Fibroblast of skin of right quadriceps (primary cell): ENCODE measurements at places on chromosomes 1 and 21.

- no peak for DNase-seq
Observed at GRCh38 chr21:31103163-31103562, 64.9 kb upstream of the KRTAP19-8 start.

GRCh38 chr1:164838786-164839185 lies 279.8 kb downstream of the PBX1 start:
- DNase-seq = no peak

- DNase-seq = no peak
Observed at GRCh38 chr21:29748391-29749167, 191.2 kb downstream of the GRIK1 start.

GRCh38 chr1:173017792-173018191 lies 32.9 kb downstream of the TNFSF18 start:
- no peak for DNase-seq

DNA sequence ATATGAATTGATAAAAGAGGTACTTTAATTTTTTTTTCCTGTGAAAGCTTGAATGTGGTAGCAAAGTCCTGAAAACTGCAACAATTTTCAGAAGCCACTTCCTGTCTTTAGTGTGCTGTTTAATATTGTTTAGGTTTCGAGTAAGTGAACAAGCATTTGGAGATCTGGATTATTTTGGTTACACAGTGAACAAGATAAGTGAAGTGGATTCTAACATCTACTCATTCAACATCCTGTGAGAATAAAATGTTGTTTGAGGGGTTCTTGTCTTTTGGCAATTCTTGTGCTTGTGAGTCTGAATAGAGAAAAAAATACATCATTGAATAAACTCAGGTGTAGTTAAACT lies 35.2 kb upstream of the PLA2G4A start:
- no peak for DNase-seq

DNA sequence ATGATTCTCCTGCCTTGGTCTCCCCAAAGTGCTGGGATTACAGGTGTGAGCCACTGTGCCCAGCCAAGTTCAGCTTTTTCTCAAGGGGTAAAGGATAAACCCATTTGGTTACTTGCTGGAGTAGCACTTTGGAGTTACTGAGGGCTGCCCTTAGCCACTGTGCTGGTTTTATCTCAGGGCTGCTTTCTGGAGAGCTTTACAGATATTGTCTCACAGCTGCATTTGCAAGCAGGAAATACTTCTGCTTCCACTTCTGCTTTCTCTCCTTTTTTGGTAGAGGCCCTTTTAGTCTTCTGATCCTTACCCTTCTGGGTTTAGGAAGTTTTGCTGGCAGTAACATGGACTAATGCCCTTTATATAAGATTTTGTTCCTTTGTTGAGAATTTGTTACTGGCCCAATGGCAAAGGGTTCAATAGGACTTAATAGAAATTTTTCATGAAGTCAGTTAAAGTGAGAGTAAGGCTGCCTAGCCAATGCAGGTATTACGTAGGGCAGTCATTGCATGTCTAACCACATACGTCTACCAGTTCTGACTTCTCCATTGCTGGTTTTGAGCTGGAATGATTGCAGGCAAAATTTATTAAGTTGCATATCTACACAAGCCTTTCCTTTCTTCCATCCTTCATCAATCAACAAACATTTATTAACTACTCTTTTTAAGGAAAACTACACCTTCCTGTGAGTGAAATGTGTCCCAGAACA lies 24.4 kb downstream of the CAP1 start:
- no peak for DNase-seq

DNA sequence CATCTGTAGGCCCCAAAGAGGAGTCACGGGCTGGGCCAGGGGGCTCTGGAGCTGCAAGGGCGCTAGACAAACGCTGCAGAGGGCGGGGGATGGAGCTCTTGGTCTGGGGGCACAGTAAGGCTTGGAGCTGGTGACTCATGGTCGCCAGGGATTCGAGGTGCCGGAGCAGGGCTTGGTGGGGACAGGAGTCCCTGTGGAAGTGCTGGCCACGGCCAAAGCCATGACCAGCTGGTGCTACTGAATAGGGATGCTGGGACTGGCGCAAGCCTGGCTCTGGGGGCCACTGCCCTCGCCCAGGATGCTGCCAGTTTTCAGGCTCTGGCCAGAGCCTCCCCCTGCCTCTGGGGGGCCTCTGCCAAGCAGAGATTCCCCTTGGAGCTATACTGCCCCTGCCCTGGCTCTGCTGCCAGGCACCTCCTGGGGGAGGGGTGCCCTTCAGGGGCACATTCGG lies 25.2 kb downstream of the SPOCD1 start:
- no peak for DNase-seq

GRCh38 chr1:244137725-244138124 lies 86.6 kb downstream of the ZBTB18 start:
- DNase-seq = peak; percentile 42

- no peak for DNase-seq
Observed at GRCh38 chr1:162964901-162965300, 103.9 kb upstream of the CCDC190 start.

GRCh38 chr1:221241157-221241556 lies 361.9 kb downstream of the HLX start:
- no peak for DNase-seq

DNA sequence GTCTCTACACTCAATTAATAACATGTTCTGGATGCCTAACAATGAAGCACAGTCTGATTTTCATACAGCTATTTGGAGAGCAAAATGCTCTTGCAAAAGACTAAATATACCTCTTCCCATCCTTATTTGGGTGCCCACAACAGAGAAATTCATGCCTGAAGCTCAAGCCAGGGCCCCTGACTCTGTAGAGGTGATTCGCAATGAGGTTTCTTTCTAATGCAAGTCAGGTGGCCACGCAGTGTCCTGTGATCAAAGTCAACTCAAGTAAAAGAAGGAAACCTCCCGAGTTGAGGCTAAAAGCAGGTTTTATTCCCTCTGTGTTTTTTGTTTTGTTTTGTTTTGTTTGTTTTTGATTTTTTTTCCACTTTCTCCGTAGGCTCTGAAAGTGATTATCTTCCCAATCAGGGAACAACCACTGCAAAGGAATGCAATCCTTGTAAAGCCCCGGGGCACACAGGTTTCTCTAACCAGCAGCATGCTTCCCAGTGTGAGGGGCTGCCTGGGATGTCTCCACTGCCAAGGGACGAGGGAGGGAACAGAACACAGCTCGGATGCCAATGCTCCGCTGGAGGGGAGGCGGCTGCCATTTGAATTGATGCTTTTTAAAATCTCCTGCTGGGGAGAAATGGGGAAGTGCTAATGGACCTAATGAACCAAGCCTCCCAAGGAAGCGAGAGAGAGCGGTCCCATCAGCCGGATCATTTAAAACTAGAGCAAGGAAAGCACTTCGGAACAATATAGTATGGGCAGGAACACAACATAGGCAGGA lies 73.8 kb upstream of the SSX2IP start:
- no peak for DNase-seq

DNA sequence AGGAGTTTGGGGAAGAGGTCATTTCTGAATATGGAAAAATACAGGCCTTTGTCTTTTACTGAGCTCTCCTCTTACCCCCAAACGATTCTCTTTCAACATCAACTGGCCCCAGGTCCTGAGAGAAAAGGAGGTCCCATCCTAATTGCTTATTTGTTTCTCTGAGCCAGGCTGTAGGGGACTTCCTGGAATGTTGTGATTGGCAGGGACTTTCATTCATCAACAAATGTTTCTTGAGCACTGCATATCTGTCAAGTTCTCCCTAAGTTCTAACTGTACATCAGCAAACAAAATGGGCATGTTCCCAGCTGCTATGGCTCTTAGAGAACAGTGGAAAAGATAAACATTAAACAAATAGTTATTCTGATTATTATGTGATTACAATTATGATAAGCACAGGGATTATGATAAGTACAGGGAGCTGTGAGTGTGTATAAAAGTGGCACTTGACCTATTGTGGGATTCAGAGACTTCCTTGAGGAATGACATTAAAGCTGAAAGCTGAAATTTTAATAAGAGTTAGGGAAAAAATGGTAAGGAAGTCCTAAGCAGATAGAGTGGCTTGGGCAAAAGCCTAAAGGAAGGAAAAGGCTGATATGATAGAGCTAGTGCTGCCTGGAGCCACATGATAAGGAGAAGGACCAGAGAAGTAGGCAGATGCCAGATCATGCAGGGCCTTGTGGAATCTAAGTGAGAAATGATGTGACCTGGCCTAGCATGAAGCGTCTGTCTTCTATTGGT lies 11.6 kb downstream of the GPX7 start:
- DNase-seq = no peak
